ENCODE measurements at places on chromosomes 3 and 15. TPM values are rescaled to one million over a fixed set of nuclear protein-coding genes. Genes with fewer than 3 reads are reported as not detected.

GRCh38 chr3:42376344-42376798 lies 34.0 kb downstream of the LYZL4 start:
- no peak for DNase-seq

The PDIA3 gene
- total RNA-seq = 18.9 TPM

GRCh38 chr15:69299451-69299886 lies 757 bp downstream of the PAQR5 start:
- DNase-seq = no peak

The ZNF80 gene
- not detected for total RNA-seq

GRCh38 chr15:98937413-98938104 lies 70.0 kb downstream of the PGPEP1L start:
- DNase-seq = no peak

GRCh38 chr3:26960382-26960781 lies 337.8 kb downstream of the LRRC3B start:
- DNase-seq = no peak

DNA sequence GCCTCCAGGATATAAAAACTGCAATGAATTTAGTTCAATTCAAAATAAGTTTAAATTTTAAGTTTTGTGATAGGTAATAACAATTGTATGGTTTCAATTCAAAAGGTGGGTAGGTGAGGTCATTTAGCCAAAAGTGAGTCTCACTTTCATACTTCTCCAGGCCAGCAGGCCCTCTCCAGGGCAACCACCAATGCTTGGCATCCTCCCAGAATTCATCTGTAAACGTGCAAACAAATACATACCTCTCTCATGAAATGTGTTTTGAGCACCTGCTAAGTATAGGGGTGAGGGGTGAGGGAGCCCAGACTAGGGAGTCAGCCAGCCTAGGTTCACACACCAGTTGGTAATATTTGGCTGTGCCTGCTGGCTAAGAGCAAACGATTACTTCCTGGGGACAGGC lies 22.0 kb upstream of the RBSN start:
- DNase-seq = no peak

GRCh38 chr3:133106169-133106568 lies 68.0 kb downstream of the TMEM108 start:
- no peak for DNase-seq

- DNase-seq = no peak
These were observed 9.8 kb downstream of the HEG1 start for GRCh38 chr3:125045965-125046364.

- DNase-seq = peak; percentile 94
These were observed 2.2 kb downstream of the SNX22 start for GRCh38 chr15:64153480-64154367.

DNA sequence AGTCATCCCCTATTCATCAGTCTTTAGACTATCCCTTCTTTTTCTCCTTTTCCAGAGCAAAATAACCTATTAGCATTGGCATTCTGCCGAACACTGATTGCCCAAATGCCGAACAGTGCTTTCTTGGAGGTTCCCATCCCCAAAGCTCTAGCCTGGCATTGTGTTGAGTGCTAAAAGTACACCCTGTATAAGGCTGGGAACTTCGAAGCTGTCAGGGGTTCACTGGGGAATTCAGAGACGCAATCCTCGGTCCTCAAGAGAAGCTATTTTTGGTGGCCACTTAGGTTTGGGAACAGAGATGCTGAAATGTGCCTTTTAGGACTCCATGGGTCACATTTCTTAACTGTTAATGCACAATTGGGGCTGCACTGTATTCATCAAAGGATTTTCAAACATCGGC lies 8.4 kb downstream of the FRMD5 start:
- DNase-seq = no peak

DNA sequence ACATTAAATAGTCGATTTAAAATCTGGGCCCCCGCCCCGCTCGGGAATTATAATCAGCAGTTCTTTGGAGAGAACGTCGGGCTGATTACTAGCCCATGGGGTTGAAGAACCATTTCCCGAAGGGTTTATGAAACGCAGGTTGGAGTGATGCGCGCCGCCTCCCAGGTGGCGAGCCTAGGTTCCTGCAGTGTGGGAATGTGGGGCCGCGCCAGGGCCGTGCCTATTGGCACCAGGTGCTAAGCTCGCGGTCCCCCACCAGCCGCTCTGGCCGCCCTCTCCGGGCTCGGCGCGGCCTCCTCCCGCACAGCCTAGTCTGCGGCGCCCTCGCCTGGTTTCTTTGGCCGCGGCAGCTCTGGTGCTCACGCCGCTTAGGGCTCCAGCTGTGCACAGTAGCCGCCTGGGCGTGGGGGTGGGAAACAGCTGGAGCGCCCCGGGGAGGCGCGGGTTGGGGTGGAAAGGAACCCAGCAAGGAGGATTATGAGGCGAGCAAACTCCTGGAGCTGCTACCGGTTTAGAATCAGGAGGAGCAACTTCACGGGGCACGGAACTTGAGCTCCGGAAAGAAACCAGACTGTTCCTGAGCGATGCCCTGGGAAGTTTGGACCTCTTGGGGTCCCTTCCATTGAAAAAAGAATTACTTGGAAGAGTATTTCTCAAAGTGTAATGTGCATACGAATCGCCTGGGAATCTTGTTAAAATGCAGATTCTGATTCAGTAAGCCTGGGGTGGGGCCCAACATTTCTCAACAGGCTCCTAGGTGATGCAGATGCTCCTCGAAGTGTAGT lies 5.6 kb upstream of the MECOM start:
- peak; percentile 94 for DNase-seq
